ENCODE measurements at places on chromosomes 3 and 15. TPM values are rescaled to one million over a fixed set of nuclear protein-coding genes. Genes with fewer than 3 reads are reported as not detected.

Gene ERICH6
- total RNA-seq: not detected

Gene INO80
- total RNA-seq: 17.8 TPM

Gene ILDR1
- total RNA-seq: not detected

Gene ANKRD34C
- not detected for total RNA-seq

Gene GPR149
- not detected for total RNA-seq

Gene KIF15
- total RNA-seq: 15.5 TPM

Gene LRRC34
- total RNA-seq: 7.1 TPM

Gene SLC22A14
- not detected for total RNA-seq

Gene PSTPIP1
- 0.84 TPM for total RNA-seq

Gene FETUB
- total RNA-seq: not detected

Gene MED12L
- 0.17 TPM for total RNA-seq

Gene PLAAT1
- not detected for total RNA-seq

Gene IP6K1
- total RNA-seq: 18.2 TPM

Gene DHX30
- 55.0 TPM for total RNA-seq

Gene PLSCR4
- 4.6 TPM for total RNA-seq

Gene TRPC1
- 8.2 TPM for total RNA-seq

Gene RPN1
- total RNA-seq: 336 TPM

Gene FSIP1
- total RNA-seq: 0.17 TPM

Gene PLD1
- total RNA-seq: 4.9 TPM

Measured in bronchus fibroblast of lung (primary cell).